ENCODE measurements at places on chromosomes 2 and 18.
A peak's percentile ranks its signal among the peaks of the same experiment; 100 is the strongest.

DNA sequence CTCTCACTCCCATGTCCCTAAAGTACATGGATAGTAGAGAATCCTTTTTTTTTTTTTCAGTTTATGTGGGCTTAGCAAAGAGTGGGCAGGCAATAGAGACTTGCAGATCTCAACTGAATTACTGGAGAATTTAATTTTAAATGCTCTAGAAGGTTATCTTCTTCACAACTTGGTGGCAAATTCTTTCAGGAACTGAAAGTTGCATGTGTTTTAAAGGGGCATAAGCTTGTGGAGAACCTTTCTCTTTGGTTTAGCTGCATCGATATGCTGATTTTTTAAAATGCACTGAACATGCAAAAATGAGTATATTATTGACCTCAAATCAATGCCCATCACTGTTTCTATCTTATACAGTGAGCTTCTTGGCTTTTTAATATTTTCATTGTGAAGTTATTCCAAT is 24.9 kb upstream of the GALNT3 start:
- DNase-seq = no peak

- no peak for DNase-seq
Measured at GRCh38 chr2:120020554-120020953, 7.7 kb downstream of the EPB41L5 start.

DNA sequence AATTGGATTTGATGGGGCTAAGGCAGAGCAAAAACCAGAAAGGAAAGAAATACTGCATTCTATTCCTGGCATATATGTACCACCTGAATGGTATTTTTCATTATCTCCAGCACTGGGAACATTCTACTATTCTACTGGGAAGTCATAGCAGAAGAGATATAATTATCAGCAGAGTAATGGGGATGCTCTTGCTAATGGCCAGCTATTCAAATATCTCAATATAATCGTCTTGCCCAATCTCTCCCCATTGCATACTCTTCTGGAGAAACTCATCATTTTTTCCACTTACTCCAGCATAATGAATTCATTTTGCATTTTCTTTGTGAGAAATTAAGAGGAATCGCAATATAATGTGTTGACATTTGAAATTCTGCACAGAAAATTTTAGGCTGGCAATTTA is 1794.7 kb upstream of the PIK3C3 start:
- no peak for DNase-seq

GRCh38 chr2:96637385-96638143 is 548 bp downstream of the KANSL3 start:
- peak; percentile 81 for DNase-seq

GRCh38 chr2:188601391-188601790 is 309.7 kb downstream of the GULP1 start:
- DNase-seq = no peak

All from nephron progenitor cell (in vitro differentiated cells).